Natural killer cell (primary cell): ENCODE measurements at places on chromosomes 6 and 20.

DNA sequence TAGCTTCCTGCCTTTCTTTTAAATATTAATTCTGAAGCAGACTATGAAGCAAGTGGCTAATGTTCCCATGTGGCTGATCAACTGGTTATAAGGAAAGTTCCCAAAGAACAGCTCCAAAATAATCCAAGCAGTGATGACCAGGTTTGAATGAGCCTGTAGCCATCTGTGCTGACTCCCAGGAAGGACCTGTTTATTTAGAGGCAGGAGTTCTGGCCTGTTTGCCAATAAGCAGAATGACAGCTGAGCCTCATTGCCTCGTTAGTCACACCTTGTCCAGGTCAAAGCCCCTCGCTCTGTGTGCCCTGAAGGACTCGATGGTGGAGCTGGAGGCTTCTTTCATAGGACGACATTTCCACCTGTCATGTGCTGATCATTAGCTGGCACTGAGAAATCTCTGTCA is 97.4 kb downstream of the TMEM170B start:
- no peak for DNase-seq

- DNase-seq, result no peak
Measured at GRCh38 chr6:30738532-30738931, 4.0 kb downstream of the FLOT1 start.

- DNase-seq, result no peak
Measured at GRCh38 chr6:76703285-76703684, 630.8 kb upstream of the IMPG1 start.

GRCh38 chr6:124026694-124027093 is 223.0 kb downstream of the NKAIN2 start:
- no peak for DNase-seq

GRCh38 chr6:161622779-161623178 is 348.9 kb upstream of the AGPAT4 start:
- DNase-seq, result no peak

- no peak for DNase-seq
Measured at GRCh38 chr6:24743944-24744335, 25.0 kb upstream of the C6orf62 start.

DNA sequence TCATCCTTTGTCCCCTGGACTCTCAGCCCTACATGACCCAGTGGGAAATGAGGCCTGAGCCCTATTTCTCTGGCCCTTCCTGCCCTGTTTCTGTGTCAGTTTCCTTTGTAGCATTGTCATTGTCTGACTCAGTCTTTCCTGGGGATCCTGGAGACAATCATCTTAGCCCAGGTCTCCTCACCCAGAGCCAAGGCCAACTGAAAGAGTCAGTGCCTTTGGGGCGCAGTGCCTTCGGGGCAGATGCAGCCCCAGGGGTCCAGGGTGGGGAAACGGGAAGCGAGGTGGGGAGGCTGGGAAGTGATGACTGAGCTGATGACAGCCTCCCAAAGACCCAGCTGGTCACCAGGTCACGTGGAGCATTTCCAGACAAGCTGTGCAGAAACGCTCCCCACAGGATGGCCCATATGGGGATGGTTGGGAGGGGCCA is 93.3 kb upstream of the SULF2 start:
- DNase-seq, result no peak

- no peak for DNase-seq
Measured at GRCh38 chr6:43508481-43509141, 1.5 kb downstream of the LRRC73 start.

DNA sequence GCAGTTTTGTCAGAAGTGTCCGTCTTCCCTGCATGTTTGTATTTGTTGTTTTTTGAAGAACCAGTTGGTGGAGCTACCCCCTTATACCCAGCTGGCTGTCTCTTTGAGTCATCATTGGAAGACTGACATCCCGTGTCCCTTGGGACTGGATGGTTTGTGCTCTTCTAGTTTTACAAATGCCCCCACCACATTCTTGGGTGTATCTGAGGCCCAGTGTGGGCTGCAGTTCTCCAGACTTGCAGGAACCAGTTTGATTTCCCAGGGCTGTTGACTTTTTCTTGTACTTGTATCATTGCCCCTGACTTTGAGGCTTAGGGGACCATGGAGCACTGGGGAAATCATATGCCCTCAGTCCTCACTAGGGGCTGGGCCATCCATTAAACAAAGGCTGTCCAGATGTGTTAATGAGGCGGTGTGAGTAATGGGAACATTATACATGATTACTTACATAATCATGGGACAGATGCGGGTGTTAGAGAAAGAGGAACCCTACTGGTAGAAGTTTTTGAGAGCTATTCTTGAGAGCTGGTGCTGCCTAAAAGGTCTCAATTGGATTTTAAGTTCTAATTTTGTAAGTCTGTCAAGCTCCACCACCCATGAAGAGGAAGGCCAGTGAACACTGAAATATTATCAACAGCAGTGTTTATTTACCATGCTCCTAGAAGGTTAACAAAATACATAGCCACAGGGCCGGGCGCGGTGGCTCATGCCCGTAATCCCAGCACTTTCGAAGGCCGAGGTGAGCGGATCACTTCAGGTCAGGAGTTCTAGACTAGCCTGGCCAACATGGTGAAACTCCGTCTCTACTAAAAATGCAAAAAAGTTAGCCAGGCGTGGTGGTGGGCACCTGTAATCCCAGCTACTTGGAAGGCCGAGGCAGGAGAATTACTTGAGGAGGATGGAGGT is 8.5 kb downstream of the JARID2 start:
- DNase-seq, result no peak

DNA sequence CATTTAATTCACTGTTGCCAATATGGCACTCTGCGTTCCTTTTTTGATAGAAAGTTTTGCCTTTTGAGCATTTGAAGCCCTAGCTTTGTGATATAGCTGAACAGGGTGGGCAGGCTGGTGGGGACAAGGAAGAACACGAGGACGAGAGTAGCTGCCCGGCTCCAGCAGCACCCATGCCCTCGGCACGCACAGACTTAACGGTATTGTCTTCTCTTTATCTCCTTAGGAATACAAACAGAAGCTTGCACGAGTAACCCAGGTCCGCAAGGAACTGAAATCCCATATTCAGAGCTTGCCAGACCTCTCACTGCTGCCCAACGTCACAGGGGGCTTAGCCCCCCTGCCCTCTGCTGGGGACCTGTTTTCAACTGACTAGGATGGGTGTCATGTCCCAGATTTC is 56.0 kb downstream of the RPRD1B start:
- DNase-seq, result no peak

- DNase-seq, result no peak
Measured at GRCh38 chr20:7272512-7272911, 505.0 kb downstream of the BMP2 start.

- DNase-seq, result no peak
Measured at GRCh38 chr6:12102350-12102749, 90.2 kb downstream of the HIVEP1 start.

- no peak for DNase-seq
Measured at GRCh38 chr6:5736016-5736738, 270.5 kb downstream of the NRN1 start.

DNA sequence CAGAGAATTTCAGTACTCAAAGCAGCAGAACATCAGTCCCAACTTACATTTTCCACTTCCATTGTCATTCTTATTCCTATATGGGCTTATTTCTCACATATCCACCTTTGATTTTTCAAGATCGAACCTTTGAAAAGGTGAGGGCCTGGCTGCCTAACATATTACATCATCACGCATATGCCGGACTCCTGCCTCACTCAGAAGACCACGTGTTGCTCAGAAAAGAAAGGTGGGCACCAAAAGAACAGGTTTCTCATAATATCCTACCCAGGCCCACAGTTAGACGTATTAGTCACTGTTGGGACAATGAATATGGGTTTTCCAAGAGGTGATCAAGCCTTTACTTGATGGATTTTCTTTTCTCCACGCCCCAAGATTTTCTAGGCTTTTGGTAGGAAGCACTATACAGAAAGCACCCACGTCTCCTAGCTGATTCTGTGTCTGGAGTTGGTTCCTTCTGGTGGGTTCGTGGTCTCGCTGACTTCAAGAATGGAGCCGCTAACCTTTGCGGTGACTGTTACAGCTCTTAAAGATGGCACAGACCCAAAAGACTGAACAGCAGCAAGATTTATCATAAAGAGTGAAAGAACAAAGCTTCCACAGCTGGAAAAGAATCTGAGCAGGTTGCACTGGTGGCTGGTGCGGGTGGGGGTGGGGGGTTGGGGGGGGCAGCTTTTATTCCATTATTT is 168.9 kb downstream of the ATXN1 start:
- no peak for DNase-seq

- DNase-seq, result no peak
Measured at GRCh38 chr6:68247782-68248181, 387.3 kb upstream of the ADGRB3 start.

GRCh38 chr6:100202417-100203194 is 208.6 kb upstream of the MCHR2 start:
- DNase-seq, result no peak

GRCh38 chr6:28695715-28696114 is 170.0 kb downstream of the GPX5 start:
- no peak for DNase-seq

DNA sequence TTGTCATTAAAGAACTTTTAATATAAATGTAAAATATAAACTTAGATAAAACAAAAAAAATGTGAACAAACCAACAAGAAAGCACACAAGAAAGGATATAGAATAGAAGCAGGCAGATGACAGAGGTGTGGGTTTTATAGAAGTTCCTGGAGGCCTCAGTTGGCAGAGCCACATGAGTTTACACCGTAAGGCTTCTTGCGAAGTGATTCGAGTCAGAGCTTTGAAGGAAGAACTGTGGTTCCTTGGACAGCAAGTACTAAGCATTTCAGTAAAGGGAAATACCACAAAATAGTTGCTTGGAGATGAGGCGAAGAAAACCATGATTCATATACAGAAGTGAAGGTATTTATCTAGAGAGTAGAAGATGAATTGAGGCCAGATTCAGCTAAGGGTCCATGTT is 207.9 kb upstream of the EYA4 start:
- no peak for DNase-seq

DNA sequence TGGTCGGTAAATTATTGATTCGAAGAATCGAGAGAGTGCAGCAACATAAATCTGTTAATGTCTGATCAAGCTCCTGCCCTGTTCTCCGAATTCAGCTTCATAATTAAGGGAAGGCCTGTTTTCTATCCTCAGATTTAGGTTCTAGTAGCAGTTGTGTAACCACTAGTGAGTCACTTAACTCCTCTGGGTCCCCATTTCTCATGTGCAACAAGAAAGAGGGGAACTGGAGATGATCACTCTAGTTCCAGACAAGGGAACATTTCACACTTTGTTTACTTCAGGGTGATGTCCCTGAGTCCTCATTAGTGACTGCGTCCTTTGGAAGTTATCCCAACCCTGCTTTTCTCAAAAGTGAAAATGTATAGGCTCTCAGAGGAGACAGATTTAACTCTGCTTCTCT is 68.1 kb upstream of the RNF146 start:
- DNase-seq, result no peak
